ENCODE measurements at places on chromosomes 16 and 17. TPM values are rescaled to one million over a fixed set of nuclear protein-coding genes. Genes with fewer than 3 reads are reported as not detected.

The KRTAP4-3 gene
- not detected for total RNA-seq

The MMP2 gene
- 13.8 TPM for total RNA-seq

The KRT27 gene
- 0.25 TPM for total RNA-seq

The CTDNEP1 gene
- 49.9 TPM for total RNA-seq

The ULK2 gene
- 151 TPM for total RNA-seq
